ENCODE measurements at places on chromosomes 7 and 10. TPM values are rescaled to one million over a fixed set of nuclear protein-coding genes. Genes with fewer than 3 reads are reported as not detected.

The HOGA1 gene
- not detected for total RNA-seq

The MACC1 gene
- 5.5 TPM for total RNA-seq

The TMEM236 gene
- total RNA-seq: 0.10 TPM

The EBLN1 gene
- not detected for total RNA-seq
